ENCODE measurements at places on chromosomes 4 and X.

DNA sequence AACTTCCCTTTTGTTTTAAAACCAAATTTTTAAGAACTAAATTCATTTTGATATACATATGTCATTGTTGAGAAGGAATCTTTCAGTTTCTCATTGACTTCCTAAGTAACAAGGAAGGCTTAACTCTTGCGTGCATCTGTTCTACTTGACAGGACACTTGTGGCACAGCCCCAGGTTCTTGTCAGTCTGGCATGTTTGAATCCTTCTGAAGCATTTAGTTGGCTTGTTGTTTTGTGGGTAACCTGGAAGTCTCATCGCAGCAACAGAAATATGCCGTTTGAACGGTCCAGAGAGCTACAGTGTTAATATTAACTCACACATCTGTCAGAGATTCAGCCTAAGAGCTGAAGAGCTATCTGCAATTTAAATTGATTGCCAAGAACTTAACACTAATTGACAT, 76.0 kb downstream of the GLRA3 start:
- no peak for DNase-seq

GRCh38 chrX:151393514-151393913, 3.5 kb upstream of the VMA21 start:
- DNase-seq, result peak; percentile 40

- peak; percentile 49 for DNase-seq
Measured at GRCh38 chr4:2878346-2878745, 34.7 kb downstream of the ADD1 start.

GRCh38 chr4:183438458-183439113, 5.8 kb upstream of the CDKN2AIP start:
- DNase-seq, result no peak
